SHP77 treated with DMSO at 0.1 percent for 48 hours (cell line): ENCODE measurements at places on chromosomes 6 and 20.

- no peak for DNase-seq
Measured at GRCh38 chr6:155970876-155971708, 515.5 kb upstream of the NOX3 start.

GRCh38 chr20:25690427-25690826 is 6.2 kb downstream of the ZNF337 start:
- DNase-seq, result no peak

GRCh38 chr6:35008858-35009257 is 119.8 kb downstream of the ANKS1A start:
- no peak for DNase-seq

GRCh38 chr6:10837009-10837621 is 1.2 kb downstream of the MAK start:
- no peak for DNase-seq

DNA sequence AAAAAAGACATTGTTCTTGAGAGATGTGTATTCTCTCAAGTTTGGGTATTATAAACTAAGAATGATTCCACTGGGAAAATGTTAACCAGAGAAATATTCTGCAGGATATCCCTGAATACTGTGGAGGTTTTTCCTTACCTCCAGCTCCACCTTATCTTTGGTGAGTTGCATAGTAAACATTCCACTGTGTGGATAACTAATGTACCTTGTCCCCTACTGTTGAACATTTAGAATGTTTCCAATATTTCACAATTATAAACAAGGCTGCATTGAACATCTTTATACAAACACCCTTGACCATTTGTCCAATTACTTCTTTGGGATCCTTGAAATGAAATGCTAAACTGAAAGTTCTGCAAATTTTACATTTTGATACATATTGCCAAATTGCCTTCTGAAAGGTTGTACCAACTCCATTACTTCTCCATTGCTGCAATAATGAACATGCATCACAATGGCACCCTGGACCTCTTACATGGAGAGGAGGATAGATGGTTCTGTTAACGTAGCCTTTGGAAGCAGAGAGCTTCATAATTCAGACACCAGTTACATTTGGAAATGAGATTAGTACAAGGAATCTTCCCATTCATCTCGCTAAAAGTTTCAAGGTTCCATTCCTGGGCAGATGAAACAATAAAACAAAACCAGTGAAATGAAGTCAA is 35.0 kb upstream of the STK35 start:
- DNase-seq, result no peak

GRCh38 chr20:61684583-61685235 is 381.0 kb downstream of the TAF4 start:
- no peak for DNase-seq

- no peak for DNase-seq
Measured at GRCh38 chr6:3825851-3826581, 23.2 kb upstream of the FAM50B start.

GRCh38 chr6:7515363-7515762 is 26.1 kb upstream of the DSP start:
- no peak for DNase-seq

- DNase-seq, result no peak
Measured at GRCh38 chr6:43734294-43734665, 35.7 kb upstream of the VEGFA start.

GRCh38 chr20:47358672-47359529 is 2.4 kb upstream of the ZMYND8 start:
- DNase-seq, result peak; percentile 58

- DNase-seq, result no peak
Measured at GRCh38 chr6:167747645-167748044, 79.1 kb upstream of the AFDN start.

DNA sequence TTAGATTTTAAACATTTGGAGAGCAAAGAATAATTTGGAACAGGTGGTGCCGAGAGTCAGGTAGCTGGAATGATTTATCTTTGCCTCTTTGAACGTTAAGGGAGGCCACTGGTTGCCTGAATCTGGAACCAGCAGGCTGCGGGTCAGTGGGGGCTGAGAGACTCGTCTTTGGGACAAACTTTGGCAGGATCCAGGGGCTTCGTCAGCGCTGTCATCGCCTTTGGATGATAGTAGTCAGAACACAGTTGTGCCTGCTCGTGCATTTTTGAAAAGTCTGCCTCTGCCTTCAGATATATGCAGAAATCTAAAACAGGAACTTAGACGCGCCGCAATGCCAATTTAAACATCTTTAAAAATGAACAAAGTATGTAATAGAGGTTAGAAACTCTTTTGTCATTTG is 5.0 kb downstream of the EYA2 start:
- DNase-seq, result no peak

- no peak for DNase-seq
Measured at GRCh38 chr6:47170617-47170947, 128.4 kb upstream of the ADGRF1 start.

DNA sequence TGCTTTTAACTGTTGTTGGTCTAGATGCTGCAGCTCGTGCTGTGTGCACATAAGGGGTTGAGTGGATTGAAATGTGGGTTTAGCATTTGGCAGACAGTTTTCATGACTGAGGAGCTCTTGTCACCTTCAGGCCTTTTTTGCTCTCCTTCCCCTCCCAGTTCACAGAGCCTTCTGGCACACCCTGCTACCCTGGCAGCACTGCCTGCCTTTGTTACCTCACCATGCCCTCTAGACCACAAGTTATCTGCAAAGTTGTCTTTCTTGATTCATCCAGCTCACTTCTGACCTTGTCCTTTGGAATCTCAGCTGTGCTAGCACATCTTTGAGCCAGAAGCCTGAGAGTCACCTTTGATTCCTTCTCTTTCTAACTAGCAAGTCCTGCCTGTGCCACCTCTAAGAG is 348.9 kb upstream of the ZFP64 start:
- DNase-seq, result no peak

DNA sequence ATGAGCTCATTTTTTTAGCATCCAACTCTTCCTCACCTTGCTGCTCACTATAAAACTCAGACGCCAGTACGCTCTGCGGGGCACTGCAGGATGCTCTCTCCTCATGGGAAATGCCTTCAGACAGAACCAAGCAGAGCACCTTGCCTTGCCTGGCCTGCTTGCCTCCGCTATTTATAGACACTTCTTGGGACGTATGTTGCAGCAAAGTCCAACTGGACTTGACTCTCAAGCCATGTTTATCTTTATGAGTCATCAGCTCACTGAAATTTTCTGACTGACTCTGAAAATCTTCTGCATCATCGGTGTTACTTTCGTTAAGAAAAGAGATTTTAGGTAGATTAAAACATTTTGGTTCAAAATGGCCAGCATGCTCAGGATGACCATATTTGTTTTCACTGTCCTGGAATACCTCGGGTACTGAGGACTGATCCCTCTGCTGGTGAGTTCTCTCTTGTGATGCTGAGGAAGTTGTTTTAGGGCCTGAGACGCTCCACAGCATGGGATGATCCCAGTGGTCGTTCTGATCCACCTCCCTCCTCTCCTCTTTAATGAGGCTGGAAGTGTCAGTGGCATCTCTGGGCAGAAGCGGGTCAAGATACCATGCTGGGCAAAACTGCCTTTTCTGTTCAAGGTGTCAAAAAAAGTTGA is 204.5 kb downstream of the KIF16B start:
- no peak for DNase-seq

GRCh38 chr20:37348792-37349516 is 3.0 kb downstream of the SRC start:
- DNase-seq, result no peak

- DNase-seq, result no peak
Measured at GRCh38 chr20:5870568-5870981, 79.8 kb downstream of the TRMT6 start.
